Cerebellar nuclear complex (tissue), 1 donor: ENCODE measurements at places on chromosomes 13 and 19.

- DNase-seq = no peak
Observed at GRCh38 chr13:71137101-71137500, 729.9 kb downstream of the DACH1 start.

DNA sequence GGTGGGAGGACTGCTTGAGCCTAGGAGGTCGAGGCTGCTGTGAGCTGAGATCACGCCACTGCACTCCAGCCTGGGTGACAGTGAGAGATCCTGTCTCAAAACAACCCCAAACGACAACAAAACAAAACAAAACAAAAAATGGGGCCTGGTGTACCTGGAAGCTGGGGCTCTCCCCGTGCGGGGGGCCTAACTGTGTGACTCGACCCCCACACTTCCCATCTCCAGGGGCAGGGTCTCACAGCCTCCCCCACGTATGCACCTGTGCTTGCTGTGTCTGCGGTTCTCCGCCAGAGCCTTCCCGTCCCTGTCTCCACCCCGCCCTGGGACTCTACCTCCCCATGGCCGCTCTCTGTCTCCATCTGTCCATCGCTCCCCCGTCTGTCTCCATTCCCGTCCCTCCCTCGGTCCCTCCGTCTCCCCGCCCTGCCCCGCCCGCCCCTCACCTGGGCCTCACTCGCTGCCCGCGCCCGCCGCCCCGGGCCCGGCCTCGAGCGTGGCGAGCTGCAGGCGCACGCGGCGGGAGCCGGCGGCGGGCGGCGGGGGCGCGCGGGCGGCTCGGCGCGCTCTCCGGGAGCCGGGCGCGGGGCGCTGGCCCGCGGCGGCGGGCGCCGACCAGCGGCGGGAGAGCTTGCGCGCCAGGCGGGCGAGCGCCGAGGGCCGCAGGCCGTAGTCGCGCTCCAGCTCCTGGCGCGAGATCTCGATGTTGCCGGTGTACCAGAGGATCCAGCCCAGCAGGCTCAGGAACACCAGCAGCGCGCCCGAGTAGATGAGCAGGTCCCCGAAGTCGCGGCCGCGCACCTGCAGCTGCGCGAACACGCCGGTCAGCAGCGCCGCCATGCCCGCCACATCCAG, 587 bp downstream of the TMEM238 start:
- DNase-seq = no peak

DNA sequence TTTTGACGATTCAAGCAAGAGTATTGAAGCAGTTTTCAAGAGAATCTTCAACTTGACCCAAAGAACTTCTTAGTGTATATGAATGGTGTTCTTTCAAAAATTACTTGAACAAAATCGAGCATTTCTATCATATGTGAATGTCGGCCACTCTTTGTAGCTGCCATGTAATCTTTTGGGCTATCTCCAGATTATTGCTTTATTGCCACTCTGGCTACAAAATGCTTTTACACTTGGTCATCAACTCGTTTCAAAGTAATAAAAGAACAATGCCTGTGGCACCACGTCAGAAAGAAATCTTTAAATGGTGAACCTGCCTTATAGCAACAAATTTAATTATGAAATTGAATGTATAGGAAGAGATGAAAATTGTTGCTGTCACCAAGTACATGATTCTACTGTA, 834.5 kb downstream of the GPC5 start:
- DNase-seq = no peak

DNA sequence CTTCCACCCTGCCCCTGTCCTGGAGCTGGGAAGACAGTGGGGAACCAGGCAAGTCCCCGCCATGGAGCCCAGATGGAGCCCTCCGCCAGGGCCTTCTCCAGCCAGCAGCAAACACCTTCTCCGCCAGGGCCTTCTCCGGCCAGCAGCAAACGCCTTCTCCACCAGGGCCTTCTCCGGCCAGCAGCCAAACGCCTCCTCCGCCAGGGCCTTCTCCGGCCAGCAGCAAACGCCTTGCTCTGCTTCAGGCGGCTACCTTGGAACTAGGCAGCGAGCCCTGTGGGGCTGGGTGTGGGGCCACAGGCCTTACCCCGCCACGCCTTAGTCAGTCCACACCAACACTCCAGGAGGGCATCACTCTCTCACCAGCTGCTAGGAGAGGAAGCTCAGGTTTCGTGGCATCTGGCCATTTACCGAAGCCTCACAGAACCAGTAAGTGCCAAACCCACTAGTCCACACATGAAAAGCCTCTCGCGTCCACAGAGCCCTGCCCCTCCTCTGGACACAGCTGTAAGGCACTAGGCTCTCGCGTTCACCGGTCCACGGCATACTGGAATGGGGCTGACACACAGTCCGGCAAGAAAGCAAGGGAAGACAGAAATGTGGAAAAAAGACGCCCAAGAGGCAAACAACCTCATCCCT, 41.0 kb downstream of the MLLT1 start:
- DNase-seq = no peak

DNA sequence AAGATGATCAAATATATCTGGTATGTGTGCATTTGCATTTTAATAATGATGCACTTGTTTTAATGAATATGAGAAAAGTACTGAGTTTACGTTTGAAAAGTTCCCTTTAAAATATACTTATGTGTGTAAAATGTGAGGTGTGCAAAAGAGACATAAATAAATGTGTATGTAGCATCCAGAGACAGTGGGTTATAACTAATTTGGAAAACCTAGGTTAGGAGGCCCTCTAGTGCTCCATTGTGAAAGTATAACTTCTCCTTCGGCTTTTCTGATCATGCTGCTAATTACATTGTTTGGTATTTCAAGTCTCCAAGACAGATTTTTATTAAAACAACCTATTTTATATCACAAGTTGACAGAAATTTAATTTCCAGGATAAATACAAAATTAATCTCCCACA, 30.1 kb downstream of the SCEL start:
- DNase-seq = peak; percentile 23

DNA sequence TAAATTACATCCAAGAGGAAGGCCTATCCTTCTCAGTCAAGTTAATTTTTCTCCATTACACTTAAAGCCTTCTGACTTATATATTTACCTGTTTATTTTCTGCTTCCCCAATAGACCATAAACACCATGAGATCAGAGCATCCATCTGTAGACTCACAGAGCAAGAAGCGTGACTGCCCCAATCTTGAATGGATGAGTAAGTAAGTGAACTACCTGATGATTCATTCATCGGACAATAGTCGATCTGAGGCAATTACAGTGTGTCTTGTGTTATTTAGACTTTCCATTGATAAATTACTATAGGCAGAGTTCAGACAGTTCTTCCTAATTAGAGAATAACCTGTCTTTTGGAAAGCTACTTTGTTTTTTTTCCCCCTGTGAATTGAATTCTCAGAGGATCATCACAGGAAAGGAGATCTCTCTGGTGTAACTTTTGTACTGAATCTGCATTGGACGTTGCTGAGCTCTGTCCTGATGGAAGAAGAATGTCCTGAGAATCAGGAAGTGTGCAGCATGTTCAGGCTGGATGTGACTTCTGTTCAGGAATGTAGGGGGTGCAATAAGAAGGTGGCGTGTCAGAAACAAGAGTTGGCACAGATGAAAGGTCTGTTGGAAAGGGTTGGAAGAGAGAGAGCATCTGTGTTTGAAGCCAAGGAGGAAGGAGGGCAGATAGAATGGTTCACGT, 367.0 kb downstream of the NALCN start:
- no peak for DNase-seq

DNA sequence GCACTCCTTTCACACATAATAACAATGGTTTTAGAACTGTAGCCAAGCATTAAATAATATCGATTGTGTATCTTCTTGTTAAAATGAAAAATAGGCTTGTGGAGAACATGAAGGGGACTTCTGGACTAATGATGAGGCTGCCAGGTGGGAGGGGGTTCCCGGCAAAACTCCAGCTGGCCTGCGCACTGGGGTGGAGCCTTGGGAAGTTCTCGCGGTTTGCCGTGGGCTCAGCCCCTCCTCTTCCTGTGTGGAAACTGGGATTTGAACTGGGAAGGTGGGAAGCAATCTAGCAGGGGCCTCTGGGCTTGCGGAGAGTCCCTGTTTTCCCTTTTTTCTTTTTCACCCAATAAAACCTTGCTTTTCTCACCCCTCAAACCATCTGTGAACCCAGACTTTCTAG, 113.7 kb upstream of the SLITRK1 start:
- no peak for DNase-seq

DNA sequence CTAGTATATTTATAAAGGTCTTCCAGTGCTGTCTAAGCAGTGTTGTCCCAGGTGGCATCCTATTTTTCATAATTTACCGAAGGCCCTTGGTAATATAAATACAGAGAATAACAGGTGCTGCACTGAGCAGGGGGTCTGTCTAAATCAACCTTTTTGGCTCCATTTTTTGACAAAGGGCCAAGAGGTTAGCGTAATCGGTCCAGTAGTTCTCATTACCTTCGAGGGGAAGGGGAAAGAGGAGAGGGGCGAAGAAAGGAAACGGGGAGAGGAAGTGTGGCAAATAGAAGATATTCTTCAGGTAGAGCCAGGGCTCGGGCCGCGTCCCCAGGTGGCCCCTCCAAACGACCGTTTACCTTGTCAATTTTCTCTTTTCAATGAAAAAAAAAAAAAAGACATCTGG, 749 bp upstream of the PAN3 start:
- peak; percentile 46 for DNase-seq

DNA sequence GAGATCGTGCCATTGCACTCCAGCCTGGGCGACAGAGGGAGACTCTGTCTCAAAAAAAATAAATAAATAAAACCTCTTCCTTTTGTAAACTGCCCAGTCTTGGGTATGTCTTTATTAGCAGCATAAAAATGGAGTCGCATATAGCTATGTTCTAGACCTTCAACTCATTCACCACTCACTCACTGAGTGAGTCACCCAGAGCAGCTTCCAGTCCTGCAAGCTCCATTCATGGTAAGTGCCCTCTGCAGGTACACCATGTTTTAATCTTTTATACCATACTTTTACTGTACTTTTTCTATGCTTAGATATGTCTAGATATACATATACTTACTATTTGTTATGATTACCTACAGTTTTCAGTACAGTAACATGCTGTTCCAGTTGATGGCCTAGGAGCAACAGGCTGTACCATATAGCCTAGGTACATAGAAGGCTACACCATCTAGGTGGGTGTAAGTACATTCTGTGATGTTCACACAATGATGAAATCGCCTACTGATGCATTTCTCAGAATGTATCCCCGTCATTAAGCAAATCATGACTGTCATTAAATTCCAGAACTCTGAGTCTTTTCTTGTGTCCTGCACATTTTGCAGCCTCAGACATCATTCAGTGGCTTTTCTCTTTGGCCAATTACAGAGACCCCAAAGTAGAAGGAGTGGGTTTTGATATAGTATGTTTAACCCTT, 13.7 kb upstream of the FARP1 start:
- no peak for DNase-seq

GRCh38 chr13:63983366-63983765, 2567.7 kb upstream of the PCDH20 start:
- DNase-seq = no peak
